ENCODE measurements at places on chromosomes 1 and 21. TPM values are rescaled to one million over a fixed set of nuclear protein-coding genes. Genes with fewer than 3 reads are reported as not detected.

- DNase-seq, result peak; percentile 3
Observed at GRCh38 chr1:74246315-74246714, 11.1 kb downstream of the TNNI3K start.

DNA sequence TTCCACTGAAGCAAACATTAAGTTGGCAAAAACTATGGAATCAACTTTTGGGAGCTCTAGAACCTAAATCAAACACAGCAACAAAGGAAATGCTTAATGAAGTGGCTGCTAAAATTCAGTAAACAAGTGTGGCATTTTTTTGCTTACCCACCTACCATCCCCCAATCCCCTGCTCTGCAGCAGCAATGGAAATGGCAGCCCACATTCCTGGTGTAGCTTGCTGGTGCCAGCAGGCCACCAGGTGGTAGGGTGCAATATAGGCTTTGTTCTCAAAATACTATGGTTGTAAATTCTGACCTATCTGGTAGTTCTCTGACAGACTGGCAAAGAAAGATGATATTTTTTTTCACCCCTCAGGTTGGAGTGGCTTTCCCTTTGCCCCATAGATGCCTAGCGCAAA lies 42.8 kb downstream of the SHCBP1L start:
- peak; percentile 6 for DNase-seq

DNA sequence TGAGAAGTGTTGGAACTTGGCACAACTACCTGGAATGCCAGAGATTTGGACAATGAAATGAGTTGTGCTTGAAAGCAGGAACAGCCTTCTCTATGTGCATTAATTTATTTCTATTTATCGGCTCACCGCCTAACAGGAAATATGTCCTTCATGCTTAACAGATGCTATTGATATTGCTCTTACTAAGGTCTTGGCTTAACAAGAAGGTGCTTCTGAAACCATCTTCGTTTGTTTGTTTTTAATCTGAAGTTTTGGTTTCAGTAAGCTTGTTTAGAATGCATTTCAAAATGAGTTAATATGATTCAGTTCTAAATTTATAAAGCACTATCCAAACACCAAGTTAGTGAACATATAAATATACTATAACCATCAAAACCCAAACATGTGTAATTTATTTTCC lies 898.3 kb upstream of the B3GALT2 start:
- DNase-seq, result no peak

Gene CFAP141
- total RNA-seq, result not detected

Gene SYCP1
- not detected for total RNA-seq

Gene TRAF3IP3
- total RNA-seq, result 0.34 TPM

DNA sequence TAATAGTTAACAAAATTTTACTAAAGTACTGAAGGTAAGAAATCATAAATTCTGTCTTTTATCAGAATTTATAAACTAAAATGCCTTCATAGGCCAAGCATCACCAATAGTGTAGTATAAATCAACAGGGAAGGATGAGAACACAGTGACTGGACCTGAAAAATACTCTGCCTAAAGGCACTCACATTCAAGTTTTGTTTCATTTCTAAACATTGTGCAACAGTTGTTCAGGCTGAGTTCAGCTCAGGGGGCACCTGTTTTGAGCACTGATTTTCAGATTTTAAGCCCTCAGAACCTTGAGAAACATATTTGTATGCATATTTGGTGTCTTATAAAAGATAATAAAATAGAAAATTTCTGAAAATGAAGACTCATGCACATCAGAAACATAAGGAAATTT lies 12.4 kb downstream of the ACBD6 start:
- DNase-seq, result no peak

DNA sequence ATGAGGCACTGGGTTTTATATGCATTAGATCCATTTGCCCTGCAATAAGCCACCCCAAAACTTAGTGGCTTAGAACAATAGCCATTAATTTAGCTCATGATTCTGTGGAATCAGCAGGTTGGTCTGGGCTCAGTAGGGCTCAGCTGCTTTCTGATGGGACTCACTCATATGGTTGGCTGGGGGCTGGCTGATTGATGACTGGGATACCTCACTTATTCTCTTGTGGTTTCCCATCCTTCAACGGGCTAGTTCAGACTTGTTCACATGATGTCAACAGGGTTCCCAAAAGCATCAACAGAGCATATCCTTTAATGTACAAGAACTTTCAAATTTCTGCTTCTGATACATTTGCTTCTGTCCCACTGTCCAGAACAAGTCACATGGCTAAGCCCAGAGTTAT lies 43.2 kb downstream of the DNM3 start:
- no peak for DNase-seq

GRCh38 chr1:50970931-50971582 lies 1.0 kb downstream of the CDKN2C start:
- no peak for DNase-seq

DNA sequence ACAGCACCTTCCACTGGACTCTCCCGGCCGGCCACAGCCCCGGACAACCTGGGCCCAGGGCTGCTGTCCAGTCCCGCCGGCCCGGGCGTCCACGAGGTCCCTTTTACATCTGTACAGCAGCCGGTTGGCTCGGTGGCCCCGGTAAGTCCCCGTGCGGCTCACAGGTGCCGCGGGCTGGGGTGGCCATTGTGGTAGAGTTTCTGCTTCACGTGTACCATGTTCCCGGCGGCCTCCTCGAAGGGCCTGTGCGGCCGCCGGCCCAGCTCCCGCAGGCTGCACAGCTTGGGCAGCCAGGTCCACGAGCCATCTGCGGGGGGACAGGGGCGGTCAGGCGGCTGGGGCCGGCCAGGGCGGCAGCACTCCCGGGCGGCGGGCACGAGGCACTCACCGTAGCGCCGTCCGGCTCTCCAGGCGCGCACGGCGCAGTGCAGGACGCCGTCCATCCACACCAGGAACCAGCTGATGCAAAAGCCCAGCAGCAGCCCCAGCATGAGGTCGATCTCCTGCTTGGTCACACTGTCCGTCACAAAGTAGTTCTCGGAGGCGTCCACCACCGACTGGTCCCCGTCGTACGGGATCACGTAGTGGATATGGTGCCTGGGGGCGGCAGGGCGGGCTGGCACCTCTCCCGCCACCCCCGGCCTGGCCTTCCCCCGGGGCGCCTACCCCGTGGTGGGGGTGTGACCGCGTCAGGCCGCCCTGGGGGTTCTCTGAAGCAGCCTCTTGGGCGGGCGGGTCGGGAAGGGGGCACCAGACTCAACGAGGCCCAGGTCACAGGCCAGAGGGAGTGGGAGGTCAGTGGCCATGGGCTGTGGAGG lies 5.0 kb downstream of the TMEM240 start:
- no peak for DNase-seq

Gene ZNF593OS
- not detected for total RNA-seq

GRCh38 chr21:42939582-42940413 lies 14.4 kb upstream of the ERVH48-1 start:
- no peak for DNase-seq

Gene KRTAP6-3
- total RNA-seq, result not detected

DNA sequence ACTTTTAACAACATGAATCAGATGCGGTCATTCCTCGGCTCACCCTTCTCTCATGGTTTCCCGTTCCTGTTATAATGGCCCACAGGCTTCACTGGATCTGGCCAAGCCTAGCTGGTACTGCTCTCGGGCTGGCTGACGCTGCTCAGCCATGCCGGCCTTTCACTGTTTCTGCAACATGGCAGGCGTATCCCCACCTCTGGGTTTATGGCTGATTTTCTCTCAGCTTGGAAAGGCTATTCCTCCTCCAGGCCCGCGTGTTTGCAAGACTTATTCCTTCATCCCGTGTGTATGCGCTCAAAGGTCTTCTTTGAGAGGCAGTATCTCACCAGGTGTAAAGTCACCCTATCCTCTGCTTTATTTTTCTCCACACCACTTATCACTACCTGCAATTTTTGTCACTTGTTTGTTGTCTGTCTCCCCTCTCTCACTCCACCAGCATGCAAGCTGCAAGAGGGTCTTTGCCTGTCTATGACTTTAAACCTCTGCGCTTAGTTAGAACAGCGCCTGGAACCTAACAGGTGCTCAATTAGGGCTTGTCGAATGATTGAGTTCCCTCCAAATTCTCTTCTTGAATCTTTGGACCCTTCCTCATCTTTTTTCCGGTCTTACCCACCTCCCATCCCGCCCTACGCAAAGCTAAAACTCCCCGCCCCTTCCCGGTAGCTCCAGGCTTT lies 491 bp upstream of the RAP1A start:
- DNase-seq, result no peak

Gene AADACL3
- total RNA-seq, result not detected

All from HCT116 (cell line).